ENCODE measurements at places on chromosomes 2 and 18.

DNA sequence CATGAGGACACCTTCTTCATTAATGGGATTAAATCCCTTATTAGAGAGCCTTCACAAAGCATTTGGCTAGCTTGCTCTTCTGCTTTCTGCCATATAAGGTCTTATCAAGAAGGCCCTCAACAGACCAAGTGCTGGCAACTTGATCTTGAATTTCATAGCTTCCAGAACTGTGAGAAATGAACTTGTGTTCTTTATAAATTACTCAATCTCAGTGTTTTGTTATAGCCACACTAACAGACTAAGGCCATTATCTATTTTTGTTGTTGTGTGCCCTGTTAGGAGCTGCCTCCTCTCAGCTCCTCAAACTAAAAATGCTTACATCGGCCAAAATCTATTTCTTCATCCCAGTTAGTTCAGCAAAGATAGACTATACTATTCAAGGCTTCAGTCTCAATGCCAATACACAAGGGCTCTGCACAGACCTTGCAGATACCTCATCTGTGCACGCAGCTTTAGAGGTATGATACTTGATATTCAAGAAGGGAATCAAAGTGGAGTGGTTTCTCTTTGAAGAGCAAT, 182.9 kb downstream of the GPD2 start:
- DNase-seq, result no peak

GRCh38 chr18:37309059-37309458, 256.5 kb downstream of the CELF4 start:
- DNase-seq, result no peak

DNA sequence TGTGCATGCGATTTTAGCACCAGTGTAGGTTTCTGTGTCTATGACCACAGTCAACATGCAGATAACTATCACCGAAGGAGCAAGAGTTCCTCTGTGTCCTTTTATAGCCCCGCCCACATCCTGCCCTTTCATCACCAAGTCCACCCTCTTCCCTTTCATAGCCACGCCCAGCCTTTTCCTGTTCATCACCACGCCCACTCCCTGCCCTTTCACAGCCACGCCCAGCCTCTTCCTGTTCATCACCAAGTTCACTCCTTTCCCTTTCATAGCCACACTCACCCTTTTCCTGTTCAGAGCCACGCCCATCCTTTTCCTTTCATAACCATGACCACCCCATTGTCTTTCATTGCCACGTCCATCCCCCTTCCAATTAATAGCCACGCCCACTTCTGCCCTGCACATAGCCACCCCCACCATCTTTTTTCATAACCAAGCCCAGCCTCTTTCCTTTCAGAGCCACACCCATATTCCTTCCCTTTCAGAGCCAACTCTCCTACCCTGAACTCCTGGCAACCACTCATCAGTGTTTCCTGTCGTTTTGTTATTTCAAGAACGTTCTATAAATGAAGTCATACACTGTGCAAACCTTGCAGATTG, 273.9 kb downstream of the MYT1L start:
- peak; percentile 13 for DNase-seq

DNA sequence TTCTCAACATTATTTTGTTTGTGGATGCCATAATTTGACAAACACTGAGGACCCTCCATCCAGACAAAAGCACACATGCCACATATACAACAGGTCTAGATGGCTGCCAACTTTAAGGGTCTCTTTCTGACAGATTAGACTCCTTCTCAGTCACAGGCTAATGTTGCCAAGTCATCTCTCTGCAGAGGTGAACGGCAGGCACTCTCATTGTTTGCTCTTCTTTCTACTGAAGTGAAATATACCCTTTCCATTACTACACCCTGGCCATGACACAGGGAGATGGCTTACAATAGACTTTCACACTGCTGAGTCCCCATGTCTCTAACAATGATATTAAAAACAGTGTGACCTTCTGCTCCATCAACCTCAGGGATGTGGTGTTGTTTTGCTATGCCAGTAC, 47.5 kb upstream of the ZNF397 start:
- DNase-seq, result no peak

DNA sequence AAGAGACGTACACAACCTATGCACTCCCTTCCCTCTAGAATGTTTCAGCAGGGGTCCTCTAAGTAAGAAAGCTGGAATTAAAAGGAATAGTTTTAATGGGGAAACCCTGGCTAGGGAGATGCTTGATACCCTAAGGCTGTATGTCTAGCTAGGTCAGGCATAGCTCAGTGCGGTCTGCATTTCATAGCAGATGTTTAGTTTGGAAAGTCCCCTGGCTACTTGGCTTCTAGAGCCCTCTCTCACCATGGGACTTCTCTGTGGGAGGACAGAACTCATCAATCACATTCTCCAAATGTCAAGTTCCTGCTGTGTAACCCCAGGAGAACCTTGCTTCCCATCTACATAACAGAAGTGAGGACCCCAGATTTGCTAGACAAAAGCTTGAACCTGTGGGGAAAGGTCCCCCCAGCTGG, 24.1 kb upstream of the ANXA4 start:
- no peak for DNase-seq

DNA sequence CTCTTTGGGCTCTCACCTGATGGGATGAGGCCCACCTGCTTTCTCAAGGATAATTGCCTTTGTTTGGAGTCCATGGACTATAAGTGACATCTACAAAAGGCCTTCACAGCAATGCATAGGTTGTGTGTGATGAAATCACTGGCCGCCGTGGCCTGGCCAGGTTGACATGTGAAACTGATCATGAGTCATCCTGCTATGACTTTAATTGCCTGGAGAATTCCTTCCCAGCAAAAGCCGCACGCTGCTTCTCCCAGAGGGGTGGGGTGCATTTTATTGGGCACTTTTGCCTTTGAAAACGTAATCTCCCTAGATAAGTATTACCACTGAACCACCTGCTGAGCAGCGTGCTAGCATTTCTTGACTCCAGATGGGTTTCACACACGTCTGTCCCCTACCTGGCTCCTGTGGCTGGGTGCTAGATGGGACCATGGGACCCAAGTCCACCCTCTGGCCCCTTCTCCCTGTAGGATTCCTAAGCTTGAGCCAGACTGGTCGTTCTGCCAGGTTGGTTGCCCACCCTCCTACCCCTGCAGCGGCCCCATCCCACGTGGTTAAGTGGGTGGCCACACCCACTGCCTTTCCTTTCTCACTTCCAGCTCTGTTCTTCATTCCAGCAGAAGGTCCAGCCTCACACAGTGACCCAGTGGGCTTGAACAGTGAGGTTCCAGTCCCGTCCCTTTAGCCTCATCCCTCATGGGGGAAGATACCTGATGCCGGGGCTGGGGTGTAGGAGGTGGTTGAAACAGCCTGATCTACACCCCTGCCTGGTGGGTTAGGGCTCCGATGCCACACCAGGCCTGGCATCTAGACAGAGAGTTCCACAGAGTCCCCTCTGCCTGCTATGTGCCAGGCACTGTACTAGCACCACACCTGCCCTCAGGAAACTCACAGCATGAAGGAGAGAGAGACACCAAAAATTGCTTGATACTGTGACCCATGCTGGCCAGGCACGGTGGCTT, 89.6 kb downstream of the GBX2 start:
- DNase-seq, result no peak

GRCh38 chr18:10010611-10011015, 96.8 kb downstream of the VAPA start:
- no peak for DNase-seq

- no peak for DNase-seq
These were observed 1.2 kb downstream of the SAP130 start for GRCh38 chr2:128026448-128027277.

DNA sequence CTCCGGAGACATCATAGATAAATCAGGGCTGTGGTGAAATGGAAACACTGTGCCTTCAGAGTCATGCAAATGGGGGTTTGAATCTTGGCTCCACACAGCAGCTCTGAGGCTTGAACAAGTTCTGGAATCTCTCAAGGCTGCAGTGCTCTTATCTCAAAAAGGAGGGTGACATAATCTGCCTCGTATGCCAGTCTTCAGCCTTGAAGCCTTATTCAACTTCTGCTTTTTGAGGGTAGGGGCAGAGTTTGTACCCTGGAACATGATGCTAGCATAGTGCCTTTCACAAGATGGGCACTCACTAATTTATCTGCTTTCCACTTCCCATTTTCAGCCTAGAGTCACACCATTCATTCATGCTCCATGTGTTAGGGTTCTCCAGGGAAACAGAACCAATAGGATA, 42.3 kb downstream of the GATA6 start:
- no peak for DNase-seq

DNA sequence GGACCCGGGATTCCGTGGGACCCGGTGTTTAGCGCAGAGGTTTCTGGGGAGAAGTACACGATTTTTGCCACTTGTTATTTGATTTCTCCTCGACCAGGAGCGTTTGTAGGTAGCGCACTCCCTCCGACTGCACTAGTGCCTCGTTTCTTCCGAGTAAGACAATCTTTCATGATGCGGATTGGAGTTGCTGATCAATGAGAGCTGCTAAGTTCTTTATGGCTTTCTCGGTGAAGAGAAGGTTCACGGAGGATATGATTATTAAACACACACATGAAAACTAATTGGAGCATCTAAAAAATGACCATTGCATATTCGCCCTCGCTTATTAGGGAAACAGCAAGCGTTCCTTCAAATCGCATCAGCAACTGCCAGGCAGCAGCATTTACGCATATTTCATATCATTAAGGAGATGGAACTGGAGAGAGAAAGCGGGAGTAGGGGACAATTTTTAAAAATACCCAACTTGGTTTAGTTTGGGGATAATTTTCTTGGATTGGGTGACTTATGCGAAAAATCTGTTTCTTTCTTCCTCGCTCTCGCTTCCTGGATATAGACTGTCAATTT, 616 bp downstream of the EML6 start:
- DNase-seq, result peak; percentile 37

DNA sequence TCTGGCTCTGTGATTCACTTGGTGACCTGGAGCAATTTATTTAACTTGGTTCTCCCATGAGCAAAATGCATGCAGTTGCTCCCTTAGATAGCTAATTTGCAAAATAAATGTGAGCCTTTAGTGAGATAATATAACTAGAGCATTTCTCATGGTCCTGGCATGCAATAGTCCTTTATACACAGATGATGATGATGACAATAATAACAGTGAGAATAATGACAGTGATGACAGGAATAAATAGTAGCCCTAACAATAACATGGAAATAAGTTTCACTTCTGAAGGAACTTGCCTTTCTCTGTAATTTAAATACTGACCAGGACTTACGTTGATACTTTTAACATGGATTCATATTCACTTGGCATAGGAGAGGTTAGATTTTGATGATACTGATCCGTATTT, 49.2 kb downstream of the LPIN1 start:
- DNase-seq, result no peak

- no peak for DNase-seq
These were observed 31.1 kb downstream of the CTIF start for GRCh38 chr18:48569915-48570264.

DNA sequence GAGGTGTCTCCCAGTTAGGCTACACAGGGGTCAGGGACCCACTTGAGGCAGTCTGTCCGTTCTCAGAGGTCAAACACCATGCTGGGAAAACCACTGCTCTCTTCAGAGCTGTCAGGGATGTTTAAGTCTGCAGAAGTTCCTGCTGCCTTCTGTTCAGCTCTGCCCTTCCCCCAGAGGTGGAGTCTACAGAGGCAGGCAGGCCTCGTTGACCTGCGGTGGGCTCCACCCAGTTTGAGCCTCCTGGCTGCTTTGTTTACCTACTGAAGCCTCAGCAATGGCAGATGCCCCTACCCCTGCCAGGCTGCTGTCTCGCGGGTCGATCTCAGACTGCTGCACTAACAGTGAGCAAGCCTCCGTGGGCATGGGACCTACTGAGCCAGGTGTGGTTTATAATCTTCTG, 346.3 kb downstream of the CELF4 start:
- no peak for DNase-seq
